ENCODE measurements at places on chromosomes 1 and 21.

GRCh38 chr1:67764633-67765032 is 68.6 kb downstream of the GNG12 start:
- no peak for DNase-seq

- DNase-seq = no peak
Observed at GRCh38 chr21:44433791-44434567, 21.3 kb upstream of the LRRC3 start.

GRCh38 chr1:24020025-24020424 is 39.9 kb upstream of the SRSF10 start:
- no peak for DNase-seq

- DNase-seq = no peak
Observed at GRCh38 chr1:192527950-192528349, 47.6 kb upstream of the RGS1 start.

GRCh38 chr21:17119466-17120297 is 393.2 kb upstream of the CXADR start:
- no peak for DNase-seq

- DNase-seq = peak; percentile 89
Observed at GRCh38 chr1:37477198-37477931, 3.0 kb downstream of the ZC3H12A start.

GRCh38 chr1:152426731-152427130 is 12.7 kb upstream of the CRNN start:
- no peak for DNase-seq

GRCh38 chr21:45582128-45582527 is 39.9 kb upstream of the SLC19A1 start:
- DNase-seq = no peak

DNA sequence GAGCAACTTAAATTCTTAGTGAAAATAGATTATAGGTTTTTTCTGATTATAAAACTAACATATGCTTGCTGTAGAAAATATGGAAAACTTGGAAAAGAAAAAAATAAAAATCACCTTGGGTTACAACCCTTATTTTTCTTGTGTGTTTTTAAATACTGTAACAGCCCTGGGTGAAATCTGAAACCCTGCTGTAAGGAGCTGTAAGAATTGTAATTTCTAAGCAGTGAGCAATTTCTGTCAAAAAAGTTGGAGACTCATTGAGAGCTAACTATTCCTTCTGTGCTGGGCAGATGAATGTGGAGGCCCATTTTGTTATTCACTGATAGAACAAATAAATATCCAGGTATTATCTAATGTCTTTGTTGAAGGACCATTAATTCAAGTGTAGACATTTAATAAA is 42.6 kb downstream of the ADCY10 start:
- DNase-seq = no peak

GRCh38 chr1:241507189-241507863 is 12.2 kb downstream of the FH start:
- DNase-seq = no peak

- DNase-seq = no peak
Observed at GRCh38 chr1:172827841-172828240, 168.9 kb downstream of the FASLG start.

DNA sequence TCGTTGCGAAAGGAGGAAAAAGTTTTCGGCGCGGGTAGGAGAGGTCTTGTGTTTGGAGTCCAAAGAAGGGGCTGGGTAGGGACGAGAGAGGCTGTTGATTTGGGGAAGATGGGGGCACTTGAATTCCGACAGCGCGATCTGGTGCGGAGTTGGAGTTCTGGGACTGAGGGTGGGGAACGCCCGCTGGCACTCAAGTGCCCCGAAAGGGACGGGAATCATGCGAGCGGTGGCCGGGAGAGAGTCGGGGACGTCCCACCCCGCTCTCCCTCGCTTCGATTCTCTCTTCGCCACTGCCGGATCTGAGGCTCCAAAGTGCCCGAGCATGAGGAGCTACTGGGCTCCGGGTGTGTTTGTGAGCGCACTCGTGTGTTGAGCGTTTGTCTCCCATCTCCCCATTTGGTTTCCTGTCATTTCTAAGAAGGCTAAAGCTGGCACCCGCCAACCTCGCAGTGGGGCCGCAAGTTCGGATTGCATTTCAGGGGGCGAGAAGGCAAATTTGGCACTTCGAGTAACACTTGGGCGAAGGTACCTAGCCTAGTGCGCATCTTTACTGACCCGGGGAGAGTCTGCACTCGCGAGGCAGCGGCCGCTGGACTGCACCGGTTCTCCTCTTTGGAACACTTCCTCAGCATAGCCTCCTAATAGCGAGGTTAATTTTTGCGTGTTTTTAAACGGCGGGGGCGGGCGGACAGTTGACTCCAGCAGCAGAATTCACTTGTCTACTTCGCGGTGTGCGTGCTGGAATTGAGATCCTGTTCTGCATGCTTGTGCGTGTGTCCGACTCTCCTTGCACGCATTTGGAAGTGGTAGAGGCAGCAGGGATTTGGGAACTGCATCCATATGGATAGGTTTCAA is 1.2 kb downstream of the CHRM3 start:
- peak; percentile 9 for DNase-seq

DNA sequence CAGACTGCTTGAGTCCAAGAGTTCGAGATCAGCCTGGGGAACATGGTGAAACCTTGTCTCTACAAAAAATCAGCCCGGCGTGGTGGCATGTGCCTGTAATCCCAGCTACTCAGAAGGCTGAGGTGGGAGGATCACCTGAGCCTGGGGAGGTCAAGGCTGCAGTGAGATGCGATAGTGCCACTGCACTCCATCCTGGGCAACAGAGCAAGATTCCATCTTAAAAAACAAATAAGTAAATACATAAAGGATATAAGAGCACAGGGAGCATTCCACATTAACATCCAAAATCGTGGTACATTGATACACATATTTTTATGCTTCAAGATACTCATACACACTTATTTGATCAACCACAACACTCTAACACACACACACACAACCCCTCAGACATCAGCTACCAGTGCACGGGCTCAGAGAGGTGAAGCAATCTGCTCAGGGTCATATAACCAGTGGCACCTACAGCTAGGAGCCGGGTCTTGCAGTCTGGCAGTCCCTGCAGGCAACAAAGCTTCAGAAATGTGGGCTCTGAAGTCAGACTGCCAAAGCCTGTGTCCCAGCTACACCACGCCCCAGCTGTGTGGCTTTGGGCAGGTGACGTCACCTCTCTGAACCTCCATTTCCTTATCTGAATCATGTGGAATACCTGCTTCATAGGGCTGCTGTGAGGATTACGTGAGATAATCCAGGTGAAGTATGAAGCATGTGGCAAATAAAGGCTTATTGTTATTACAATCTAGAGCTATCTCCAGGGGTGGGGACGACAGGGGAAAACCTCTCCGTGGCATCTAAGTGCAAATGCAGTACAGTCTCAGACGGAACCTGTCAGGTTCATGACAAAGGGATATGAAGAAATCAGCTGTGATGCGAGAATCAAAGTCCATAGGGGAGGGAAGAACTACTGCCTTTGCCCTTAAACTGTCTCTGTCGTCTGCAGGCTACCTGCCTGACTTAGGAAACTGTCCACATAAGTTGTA is 4.8 kb upstream of the CRYBG2 start:
- DNase-seq = peak; percentile 79

- DNase-seq = no peak
Observed at GRCh38 chr1:112444269-112444668, 48.3 kb downstream of the CTTNBP2NL start.

- no peak for DNase-seq
Observed at GRCh38 chr1:55329808-55330432, 114.8 kb upstream of the USP24 start.

GRCh38 chr21:39675590-39675989 is 62.9 kb downstream of the B3GALT5 start:
- no peak for DNase-seq

- no peak for DNase-seq
Observed at GRCh38 chr1:226984521-226985238, 44.6 kb downstream of the COQ8A start.

- DNase-seq = peak; percentile 83
Observed at GRCh38 chr1:152001631-152002584, 8.2 kb upstream of the S100A10 start.

DNA sequence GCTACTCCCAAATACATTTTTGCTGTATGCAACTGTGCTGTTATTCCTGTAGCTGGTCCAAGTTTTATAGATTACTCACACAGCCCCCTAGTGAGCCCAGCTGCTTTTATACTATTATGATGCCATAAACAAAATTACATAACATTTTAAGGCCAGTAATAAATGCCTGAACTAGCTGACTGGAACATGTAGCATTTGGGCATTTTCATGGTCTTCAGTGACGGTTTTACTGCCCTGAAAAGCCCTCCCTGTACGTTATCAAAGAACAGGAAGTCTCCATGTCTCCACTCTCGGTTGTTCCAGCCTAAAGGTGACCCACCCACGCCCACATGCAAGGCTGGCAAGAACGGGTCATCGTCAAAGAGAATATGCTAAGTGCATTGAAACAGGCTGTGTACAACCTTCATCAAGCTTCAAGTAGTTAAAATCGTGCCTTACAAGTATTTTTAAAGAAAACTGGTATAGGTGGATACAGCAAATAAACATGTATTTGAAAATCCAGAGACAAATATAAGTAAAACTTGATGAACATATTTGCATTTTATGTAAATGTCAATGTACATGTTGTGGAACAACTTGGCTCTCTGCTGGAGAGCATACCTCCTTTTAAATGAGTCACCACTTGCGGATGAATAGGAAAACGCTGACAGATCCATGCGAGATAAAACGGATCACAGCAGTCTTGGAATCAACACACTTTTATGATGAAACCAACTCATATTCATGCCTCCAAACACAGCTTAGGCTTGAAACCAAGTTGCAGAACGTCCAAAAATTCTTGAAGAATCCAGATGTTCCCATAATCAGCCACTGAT is 520.5 kb downstream of the SMYD3 start:
- no peak for DNase-seq

DNA sequence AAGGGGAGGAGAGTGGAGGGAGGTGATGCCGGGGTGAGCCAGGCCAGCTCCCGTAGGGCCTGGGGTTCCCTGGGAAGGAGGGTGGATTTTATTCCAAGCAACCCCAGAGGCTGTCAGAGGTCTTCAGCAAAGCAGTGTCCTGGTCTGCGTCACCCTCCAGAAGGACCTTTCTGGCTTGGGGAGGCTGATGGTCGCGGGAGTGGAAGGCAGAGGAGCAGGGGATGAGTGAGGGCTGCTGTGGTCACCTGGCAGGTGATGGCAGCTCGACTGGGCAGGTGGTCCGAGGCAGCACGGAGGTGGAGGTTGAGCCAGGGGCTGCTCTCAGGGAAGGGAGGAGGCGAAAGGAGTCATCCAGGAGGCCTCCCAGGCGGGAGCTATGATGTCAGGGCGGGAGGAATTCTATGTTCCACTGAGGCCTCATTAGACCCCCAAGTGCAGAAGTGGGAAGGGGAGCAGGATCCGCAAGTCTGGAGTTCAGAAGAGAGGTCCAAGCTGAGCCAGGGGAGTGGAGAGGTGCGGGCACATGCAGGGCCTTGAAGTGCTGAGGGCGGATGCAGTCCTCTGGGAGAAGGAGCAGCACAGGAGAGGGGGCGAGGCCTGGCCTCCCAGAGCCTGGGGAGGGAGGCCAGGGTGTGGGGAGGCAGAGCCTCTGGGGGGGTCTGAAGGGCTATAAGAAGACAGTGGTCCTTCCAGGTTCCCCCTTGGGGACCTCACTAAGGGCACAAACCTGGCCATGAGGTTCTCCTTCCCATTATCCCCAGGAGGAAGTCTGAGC is 33.3 kb downstream of the BMP8A start:
- DNase-seq = no peak

DNA sequence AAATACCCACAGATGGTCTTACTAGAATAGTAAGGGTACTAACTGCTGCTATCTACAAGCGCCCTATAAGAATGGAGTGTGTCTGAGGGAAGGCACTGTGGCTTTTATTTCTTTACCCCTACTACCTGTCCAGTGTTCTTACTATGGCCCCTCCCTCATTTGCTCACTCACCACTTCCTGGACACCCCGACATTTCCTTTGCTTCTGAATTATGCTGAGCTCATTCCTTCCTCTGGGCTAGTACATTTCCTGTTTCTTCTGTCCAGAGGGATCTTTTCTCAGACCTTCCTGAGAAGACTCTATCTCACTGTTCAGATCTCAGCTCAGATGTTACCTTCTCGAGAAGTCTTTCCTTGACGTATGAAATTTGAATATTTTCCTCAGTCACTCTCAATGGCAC is 192.1 kb upstream of the DAB1 start:
- DNase-seq = no peak

DNA sequence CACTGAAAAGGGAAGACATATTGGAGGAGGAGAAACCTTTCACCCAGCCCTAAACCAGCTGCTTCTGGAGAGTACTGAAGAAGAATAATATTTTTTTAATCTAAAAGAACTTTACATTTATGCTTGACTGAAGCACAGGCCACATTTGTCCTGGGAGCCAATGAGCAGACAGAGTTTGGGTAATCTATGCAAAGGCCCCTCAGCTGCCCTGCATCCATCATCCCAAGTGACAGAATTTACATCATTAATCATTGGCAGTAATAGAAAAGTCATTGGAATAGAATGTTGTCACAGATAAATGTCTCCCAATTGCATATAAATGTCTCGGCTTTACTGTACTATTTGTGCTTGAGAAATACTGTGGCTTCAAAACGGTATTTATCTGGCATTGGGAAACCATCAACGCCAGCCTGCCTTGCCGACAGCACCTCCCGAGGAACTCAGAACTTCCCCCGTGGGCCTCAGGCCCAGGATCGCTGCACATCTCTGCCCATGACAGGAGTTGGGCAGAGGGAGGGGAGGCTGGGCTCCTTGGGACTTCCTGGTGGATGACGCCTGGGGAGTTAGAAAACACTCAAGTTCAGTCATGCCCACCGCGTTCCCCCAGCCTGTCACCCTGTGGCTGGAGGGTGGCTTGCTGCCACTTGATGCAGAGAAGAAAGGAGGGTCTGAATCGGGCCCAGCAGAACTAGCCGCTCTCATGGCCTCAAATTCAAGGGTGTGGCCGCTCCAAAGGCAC is 133.1 kb downstream of the CAMTA1 start:
- no peak for DNase-seq

GRCh38 chr1:109689844-109690405 is 2.3 kb downstream of the GSTM1 start:
- no peak for DNase-seq

DNA sequence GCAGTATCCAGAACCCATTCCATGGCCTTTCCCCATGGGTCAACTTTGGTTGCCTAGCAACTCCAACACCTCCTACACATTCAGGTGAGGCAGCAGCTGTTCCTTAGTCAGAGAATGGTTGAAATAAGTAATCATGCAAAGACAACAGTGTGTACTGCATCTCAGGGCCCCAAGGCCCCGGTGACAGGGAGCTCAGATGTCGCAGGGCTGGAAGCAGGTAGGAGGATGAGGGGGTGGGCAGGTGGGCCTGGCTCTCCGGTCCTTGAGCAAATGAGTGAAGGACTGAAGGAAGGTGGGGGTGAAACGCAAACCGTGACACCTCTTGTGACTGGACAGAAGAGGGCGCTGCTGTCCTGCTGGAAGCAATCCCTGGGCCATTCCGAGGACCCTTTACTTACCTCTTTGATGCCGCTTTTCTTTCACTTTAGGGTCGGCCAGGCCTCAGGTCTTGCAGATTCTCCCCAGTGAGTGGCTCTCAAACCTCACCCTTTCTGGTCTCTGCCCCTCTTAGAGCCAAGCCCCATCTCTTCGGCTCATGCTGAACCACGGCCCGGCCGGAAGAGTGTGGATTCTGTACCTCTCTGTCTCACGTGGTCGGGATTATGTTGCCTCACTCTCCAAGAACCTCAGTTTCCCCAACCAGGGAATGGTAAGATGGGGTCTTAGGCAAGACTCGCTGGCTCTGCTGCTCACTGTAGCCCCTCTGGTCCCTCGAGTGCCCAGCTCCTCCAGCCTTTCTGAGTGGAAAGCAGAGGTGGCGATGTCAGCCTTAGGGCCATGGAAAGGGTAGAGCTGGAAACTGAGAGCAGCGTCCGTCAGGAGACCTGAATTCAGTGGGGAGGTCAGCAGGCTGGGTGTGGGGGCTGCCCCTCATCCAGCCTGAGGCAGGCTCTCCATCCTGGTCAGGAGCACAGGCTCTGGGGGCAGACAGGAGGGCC is 5.6 kb upstream of the KCNA10 start:
- peak; percentile 47 for DNase-seq
